ENCODE measurements at places on chromosomes 6 and 20.

- H3K36me3 ChIP-seq = no peaks in the 10 kb centered on the region
- no peak overlapping the region for H3K27ac ChIP-seq
- H3K4me3 ChIP-seq = no peak overlapping the region
- no peaks in the 10 kb centered on the region for H3K4me1 ChIP-seq
- H3K27me3 ChIP-seq = no peaks in the 10 kb centered on the region
Measured at GRCh38 chr20:58048096-58048702, 180.3 kb downstream of the ANKRD60 start.

DNA sequence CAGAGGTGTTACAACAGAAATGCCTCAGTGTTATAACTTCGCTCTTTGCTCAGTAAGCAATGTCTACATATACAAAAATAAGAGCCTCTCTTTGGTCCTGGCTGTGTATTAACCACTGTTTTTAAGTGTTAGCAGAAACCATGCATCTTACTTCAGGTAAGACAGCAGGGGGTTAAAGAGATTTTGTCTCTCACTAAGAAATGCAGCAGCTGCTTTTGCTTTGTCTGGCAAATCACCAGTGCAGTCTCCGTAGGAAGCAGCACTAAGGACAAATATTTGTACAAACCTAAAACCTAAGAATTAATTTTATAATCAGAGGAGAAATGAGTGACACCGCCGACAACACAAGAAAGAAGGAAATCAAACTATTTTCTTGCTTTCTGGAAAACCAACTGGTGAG lies 758 bp downstream of the SMIM28 start:
- no peaks in the 10 kb centered on the region for H3K36me3 ChIP-seq
- H3K4me1 ChIP-seq = no peaks in the 10 kb centered on the region
- no peak for DNase-seq

DNA sequence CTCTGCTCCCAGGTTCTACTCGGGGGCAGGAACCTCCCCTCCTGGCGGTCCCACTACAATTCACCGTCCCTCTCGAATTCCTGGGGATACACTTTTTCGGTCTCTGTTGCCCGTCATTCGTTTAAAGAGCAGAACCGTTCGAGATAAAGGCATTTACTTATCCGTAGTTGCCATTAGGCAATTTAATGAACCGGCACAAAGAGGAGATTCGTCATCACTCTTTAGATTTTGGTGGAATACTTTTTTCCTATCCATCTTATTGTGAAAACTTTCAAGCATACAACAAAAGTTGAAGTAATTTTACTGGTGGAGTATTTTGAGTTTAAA lies 1.2 kb upstream of the CD24 start:
- H3K27me3 ChIP-seq = peaks cover 76% of the 10 kb centered on the region
- DNase-seq = no peak
- no peaks in the 10 kb centered on the region for H3K36me3 ChIP-seq
- peak overlapping the region; percentile 55 for H3K4me3 ChIP-seq

DNA sequence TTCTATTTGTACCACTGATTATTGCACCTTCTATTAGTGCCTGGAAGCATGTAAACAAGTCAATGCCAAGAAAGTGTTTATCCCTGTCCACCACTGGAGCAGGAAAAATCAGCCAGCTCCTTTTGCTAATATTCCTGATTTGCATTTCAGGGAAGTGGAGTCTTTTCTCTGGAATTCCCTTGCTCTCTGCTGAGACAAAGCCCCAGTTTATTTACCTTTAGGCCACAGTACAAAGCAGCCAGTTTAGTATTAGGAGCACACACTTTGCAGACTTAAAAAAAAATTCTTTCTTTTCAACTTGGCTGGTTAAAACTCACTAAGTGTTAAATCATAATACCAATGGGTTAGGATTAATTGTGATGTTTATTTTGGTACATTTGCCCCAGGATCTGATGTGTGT lies 631.1 kb downstream of the PKHD1 start:
- no peak for DNase-seq
- H3K27ac ChIP-seq = no peak overlapping the region
- H3K36me3 ChIP-seq = no peaks in the 10 kb centered on the region
- H3K4me3 ChIP-seq = no peak overlapping the region

GRCh38 chr6:148800536-148800935 lies 53.7 kb downstream of the UST start:
- no peak overlapping the region for H3K27ac ChIP-seq
- no peak for DNase-seq
- H3K4me1 ChIP-seq = no peaks in the 10 kb centered on the region
- H3K36me3 ChIP-seq = no peaks in the 10 kb centered on the region
- no peak overlapping the region for H3K4me3 ChIP-seq

DNA sequence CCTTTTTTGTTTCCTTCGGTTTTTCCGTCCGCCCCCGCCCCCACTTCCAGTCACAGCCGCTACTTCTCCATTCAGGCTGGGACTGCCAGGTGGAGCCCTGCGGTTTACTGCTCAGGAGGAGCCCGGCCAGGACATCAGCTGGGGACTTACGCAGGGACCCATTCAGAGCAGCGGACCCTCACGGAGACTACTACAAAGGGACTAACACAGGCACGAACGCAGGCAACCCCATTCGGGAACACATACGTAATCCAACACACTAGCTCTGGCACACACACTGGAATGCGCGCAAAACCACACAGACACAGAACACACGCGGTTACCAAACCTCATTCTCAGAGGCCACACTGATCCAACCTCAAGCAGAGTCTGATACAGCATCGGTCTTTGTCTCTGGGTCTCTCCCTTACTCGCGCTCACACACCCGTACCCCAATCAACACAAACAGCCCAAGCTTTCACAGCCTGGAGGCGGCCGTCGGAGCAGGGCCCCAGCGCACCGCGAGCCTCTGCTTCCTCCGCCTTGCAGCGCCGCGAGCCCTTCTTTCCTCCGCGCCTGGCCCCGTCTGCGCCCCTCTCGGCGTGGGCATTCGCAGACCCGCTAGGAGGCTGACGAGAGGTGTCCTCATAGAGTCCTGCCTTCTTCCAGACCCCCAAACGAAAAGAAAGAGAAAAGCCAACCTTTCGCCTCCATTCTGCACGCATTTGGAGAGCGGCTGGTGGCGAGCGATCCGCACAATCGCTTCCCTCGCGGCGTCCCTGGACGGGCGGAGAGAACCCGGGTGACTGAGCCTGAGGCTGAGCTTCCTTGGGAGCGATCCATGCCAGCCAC lies 1.1 kb upstream of the SLC32A1 start:
- H3K4me3 ChIP-seq = peak overlapping the region; percentile 35
- H3K36me3 ChIP-seq = peaks cover 13% of the 10 kb centered on the region
- peaks cover 100% of the 10 kb centered on the region for H3K27me3 ChIP-seq
- peak; percentile 25 for DNase-seq
- H3K4me1 ChIP-seq = peaks cover 37% of the 10 kb centered on the region

DNA sequence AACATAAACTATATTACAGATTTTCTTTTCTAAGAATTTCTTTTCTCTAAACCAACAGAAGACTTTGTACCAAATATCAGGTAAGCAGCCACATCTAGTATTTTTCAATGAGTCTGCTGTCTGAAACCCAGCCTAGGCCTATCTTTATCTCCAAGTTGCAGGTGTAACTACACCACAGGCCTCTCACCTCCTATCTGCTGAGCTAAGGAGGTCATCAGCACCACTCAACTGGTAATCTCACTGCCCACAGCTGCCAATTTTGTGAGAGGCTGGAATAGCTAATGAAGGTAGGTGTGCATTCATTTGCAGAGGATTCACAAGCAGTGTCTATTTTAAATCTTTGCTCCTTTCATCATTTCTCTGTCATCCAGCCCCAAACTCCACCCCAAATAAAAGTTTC lies 584.8 kb downstream of the HDGFL1 start:
- no peaks in the 10 kb centered on the region for H3K27me3 ChIP-seq
- no peaks in the 10 kb centered on the region for H3K4me1 ChIP-seq
- no peak overlapping the region for H3K27ac ChIP-seq
- no peaks in the 10 kb centered on the region for H3K36me3 ChIP-seq
- no peak overlapping the region for H3K4me3 ChIP-seq
- DNase-seq = no peak

DNA sequence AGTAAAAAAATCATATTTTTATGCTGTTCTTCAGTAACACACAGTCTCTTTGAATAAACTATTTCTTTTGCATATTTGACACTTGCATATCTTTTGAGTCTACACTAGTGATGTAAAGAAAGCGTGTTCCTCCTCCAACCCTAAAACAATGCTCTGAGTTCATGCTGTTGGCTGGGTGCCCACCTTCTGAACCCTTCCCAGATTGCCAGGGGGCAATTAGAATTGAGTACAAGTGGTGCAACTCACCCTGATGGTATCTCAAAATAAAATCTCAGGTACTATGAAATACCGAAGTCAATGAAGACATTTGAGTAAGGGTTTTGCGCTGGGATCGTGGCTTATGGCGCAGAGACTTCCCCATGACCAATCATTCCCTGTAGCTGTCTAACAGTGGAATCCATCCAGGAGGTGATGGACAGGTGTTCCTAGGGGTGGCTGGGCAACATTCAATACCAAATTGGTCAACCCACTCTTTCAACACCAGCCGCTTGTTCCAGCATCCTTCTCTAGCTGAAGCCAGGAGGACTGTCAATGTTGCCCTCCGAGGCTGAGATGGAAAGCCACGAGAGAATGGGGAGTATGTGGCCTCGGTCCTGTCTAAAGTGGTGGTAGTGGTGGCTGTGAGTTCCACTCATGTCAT lies 94.4 kb upstream of the ZNFX1 start:
- DNase-seq = no peak
- H3K4me1 ChIP-seq = no peaks in the 10 kb centered on the region
- no peak overlapping the region for H3K4me3 ChIP-seq
- no peaks in the 10 kb centered on the region for H3K36me3 ChIP-seq

DNA sequence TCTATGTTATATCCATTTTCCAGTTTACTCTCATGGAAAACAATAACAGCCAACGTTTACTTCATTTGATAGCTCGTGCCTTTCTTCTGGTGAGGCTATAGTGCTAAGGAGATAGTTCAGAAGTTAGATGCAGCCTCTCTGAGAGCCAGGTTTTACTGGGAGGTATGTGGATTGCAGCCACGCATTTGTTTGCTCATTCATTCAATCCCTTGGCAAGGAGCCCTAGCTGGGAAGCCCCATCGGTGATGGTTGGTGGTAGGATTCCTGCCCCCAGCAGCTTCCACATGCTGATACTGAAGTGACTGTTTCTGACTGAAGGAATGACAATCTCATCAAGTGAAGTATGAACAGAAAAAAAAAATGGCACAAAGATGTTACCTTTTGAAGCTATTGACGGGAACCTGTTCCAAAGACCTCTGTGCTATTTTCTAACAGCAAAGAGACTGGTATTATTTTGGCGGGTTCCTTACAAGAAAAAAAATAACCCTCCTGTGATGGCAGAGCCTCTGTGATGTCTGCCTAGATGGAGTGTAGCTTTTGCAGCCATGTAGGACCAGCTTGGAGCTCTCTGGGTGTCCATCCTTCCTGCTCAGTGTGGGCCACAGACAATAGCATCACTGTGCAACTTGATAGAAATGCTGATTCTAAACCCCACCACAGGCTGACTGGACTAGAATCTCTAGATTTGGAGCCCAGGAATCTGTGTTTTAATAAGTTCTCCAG lies 30.6 kb downstream of the SNAP25 start:
- H3K36me3 ChIP-seq = no peaks in the 10 kb centered on the region
- H3K4me3 ChIP-seq = no peak overlapping the region
- no peak for DNase-seq
- H3K27ac ChIP-seq = no peak overlapping the region
- no peaks in the 10 kb centered on the region for H3K27me3 ChIP-seq

GRCh38 chr6:119566546-119567260 lies 217.1 kb upstream of the MAN1A1 start:
- no peak overlapping the region for H3K27ac ChIP-seq
- no peak overlapping the region for H3K4me3 ChIP-seq
- H3K27me3 ChIP-seq = peaks cover 5% of the 10 kb centered on the region
- no peak for DNase-seq
- H3K4me1 ChIP-seq = no peaks in the 10 kb centered on the region

DNA sequence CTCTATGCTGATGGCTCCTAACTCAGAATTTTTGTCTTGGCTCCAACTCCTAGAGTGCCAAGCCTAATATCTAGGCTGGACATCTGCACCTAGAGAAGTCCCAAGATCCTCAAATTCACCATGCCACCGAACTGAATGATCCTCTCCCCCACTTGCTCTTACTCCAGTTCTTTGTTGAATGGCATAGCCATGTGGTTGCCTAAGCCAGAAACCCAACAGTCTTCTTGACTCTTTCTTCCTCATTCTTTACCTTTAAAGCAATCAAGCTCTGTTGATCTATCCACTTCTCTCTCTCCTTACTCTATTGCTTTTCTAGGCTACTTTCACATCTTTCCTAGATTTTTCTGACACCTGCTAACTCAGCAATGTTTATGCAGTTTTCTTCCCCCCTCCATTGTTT lies 126.5 kb upstream of the FOXO3 start:
- no peak for DNase-seq
- H3K36me3 ChIP-seq = no peaks in the 10 kb centered on the region
- H3K27ac ChIP-seq = no peak overlapping the region
- peaks cover 13% of the 10 kb centered on the region for H3K27me3 ChIP-seq
- H3K4me1 ChIP-seq = peaks cover 4% of the 10 kb centered on the region

- peak; percentile 87 for DNase-seq
- H3K4me1 ChIP-seq = peaks cover 65% of the 10 kb centered on the region
- peaks cover 61% of the 10 kb centered on the region for H3K36me3 ChIP-seq
- peak overlapping the region; percentile 88 for H3K27ac ChIP-seq
Measured at GRCh38 chr6:33199687-33200218, 712 bp downstream of the RXRB start.

DNA sequence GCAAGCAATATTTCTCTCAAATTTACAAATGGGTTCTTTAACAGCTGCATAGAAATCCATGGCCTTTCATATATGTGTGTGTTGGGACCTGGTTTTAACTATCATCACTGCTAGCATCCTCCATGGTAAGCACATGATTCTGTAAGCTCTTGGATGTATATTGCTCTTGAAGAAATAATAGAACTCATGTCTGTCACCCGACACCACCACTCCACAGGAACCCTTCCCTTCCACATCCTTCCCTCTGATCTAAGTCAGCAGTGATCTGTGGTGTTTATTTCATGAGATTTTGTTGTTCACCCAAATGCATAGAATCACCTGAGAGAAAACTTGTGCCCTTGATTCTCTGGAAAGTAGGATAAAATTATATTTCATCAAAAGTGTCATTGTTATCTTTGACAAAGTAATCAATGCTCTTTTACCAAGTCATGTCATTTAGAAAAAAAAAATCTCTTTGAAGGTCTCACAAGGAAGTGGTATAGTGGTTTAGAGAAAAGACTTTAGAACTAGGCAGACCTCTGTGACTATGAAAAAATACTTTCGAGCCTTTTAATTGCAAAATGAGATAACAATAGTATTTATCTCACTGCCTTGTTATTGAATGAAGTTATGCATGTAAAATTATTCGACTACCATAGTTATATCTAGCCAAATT lies 649.8 kb upstream of the SLC35B3 start:
- H3K27ac ChIP-seq = no peak overlapping the region
- no peaks in the 10 kb centered on the region for H3K27me3 ChIP-seq
- peaks cover 9% of the 10 kb centered on the region for H3K4me1 ChIP-seq
- no peak for DNase-seq

DNA sequence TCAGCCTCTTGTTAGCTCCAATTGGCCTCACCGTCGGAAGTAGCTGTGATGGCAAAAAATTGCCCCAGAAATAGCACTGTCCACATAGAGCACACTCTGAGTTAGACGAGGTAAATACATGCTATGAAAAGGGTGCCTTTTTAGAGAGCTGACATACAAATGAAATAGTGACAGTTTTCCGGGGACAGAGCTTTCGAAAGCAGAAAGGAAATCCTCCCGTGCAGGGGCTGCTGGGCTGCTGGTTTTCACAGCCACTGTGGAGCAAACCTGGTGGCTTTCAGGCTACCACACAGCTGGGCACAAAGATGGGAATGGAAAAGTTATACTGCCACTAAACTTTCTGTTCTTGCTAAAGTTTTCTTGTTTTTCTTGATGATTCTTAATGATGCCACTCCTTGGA lies 8.3 kb downstream of the SLPI start:
- H3K27me3 ChIP-seq = peaks cover 25% of the 10 kb centered on the region
- H3K27ac ChIP-seq = no peak overlapping the region
- H3K4me3 ChIP-seq = no peak overlapping the region
- H3K4me1 ChIP-seq = no peaks in the 10 kb centered on the region
- no peak for DNase-seq
